ENCODE measurements at places on chromosomes 11 and 22. TPM values are rescaled to one million over a fixed set of nuclear protein-coding genes. Genes with fewer than 3 reads are reported as not detected.

DNA sequence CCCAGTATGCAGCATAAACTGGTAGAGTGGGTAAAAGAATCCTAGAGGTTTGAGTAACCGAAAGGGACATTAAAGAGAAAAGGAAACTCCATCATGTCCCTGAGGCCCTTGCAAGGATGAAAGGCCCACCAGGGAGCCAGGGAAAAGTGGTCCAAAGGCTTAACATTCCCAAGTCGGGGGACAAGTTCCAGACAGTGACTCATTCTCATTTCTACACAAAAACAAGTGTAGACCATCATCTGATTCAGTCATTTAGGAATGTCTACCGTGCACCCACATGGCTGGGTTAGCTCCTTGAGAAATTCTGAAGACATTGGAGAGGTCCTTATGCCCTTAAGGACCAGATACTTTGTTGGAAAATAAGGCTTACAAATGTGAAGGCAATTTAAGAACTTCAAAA is 4.8 kb upstream of the NOX4 start:
- DNase-seq = no peak

TEF gene
- 25.4 TPM for total RNA-seq

DNA sequence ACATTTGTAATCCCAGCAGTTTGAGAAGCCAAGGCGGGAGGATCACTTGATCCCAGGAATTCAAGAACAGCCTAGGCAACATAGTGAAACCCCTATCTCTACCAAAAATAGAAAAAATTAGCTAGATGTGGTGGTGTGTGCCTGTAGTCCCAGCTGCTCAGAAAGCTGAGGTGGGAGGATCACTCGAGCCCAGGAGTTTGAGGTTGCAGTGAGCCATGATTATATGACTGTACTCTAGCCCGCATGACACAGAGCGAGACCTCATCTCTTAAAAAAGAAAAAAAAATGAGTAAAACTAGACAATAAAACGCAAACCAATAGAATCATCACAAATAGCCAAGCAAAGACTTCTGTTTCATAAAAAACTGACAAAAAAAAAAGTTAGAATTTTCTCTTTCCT is 21.8 kb downstream of the NUCB2 start:
- no peak for DNase-seq

DNA sequence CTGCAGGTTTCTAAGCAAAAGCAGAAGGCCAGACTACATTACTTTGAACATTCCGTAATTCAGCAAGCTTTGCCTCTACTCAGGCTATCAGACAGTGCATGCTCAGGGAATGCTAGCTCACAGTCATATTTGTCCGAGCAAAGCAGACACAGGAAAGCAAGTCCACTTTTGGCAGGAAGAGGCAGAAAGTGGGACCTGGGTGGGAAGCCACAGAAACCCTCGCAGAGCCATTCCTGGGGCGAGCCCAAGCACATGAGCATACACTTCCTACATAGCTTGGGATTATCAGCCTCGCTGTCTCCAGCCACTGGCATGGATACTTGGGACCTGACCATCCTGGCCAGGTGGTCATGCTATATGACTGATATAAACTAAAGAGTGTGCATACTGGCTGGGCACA is 113.3 kb downstream of the TRIM29 start:
- no peak for DNase-seq

DNA sequence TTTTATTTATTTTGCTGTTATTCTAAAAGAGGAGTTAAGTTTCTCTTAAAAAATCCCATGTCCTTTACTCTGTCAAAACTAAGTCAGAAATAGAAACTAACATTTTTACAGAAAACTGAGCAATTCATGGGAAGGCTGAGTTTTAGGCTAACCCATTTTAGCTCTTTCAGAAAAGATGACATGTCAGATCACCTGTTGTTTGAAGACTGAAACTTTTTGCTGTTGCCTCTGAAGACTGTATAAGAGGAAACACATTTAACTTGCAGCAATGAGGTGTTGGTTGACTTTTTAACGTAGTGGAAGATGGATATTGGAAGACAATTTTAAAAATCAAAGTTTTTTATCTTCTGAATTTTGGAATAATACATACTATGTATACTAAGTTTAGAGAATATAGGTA is 115.4 kb downstream of the METTL15 start:
- DNase-seq = no peak

- DNase-seq = no peak
Measured at GRCh38 chr22:26981111-26981510, 323.7 kb downstream of the MIAT start.

DNA sequence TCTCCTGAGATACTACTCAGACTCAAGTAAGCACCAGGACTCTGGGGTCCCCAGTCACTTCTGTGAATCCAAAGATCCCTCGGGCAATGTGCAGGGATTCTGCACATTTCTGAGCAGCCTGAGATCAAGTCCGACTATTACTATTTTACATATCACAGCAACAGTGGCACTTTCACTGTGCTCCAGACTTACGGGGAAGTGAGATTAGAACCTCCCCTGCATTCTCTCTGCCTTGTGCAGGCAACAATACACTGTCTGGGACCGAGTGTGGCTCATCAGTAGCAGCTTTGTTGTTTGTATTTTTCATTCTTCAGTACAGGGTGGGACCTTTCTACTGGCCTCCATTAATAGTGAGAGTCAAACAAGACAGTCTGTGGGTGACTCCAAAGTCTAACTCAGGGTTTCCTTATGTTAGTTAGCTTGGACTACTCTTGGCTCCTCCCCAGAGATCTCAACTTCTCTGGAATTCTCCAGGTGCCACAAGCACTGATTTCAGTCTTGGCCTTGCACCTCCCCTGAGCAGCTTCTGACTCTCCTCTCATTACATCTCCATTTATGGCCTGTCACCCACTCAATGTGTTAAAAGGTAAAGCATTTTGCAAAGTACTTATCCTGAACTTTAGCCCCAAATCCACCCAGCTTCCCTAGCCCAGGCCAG is 76.2 kb upstream of the TOP3B start:
- DNase-seq = no peak

- no peak for DNase-seq
Measured at GRCh38 chr11:26951809-26952515, 42.0 kb upstream of the FIBIN start.

DNA sequence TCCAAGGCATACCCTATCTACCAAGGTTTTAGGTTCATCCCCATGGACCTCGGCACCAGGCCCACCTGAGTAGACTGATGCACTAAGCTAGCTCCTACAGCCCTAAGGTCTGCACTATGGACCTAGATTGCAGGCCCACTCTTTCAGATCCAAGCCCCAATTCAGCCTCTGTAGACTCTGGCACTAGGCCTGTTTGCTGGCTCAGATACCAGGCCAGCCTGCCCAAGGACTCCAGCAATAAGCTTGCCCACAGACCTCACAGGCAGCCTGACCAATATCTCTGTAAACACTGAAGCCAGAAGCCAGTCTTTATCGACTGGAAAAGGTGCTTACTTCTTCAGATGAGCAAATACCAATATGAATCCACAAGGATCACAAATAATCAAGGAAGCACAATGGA is 411.3 kb downstream of the INSC start:
- DNase-seq = no peak

DNA sequence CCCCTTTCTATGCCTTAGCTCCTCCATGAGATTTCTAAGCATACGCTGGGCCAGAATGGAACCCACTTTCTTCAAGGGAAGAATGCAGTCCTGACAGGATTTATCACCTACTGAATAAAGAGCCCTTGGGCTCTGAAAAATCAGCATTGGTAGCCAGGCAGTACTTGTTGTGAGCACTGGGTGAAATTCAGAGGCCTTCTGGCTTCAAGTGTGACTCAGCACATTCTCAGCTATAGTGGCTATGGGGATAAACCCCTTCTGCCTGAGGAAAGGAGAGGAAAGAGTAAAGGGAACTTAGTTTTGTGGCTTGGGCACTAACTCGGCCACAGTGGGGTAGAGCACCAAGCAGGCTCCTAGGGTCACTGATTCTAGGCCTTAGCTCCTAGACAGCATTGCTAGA is 574.8 kb downstream of the JRKL start:
- DNase-seq = no peak

GRCh38 chr11:36019722-36020121 is 75.9 kb downstream of the LDLRAD3 start:
- no peak for DNase-seq

DNA sequence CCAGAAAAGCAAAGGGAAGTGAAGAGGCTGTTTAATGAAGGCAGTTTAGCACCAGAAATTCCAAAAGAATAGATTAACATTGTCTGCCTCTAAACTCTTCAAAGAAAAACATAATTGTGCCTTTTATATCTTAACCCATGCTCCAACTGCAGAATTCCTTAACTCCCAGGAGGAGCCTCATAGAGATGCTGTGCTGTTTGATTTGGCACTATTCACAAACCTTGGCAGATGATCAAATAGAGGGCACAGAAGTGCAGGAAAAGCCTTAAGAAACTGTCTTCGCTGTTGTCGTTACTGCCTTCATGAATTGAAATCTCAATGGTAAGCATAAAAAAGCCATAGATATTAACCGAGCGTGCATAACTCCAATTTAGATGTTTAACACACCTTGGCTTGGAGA is 124.1 kb upstream of the MPPED2 start:
- no peak for DNase-seq

DNA sequence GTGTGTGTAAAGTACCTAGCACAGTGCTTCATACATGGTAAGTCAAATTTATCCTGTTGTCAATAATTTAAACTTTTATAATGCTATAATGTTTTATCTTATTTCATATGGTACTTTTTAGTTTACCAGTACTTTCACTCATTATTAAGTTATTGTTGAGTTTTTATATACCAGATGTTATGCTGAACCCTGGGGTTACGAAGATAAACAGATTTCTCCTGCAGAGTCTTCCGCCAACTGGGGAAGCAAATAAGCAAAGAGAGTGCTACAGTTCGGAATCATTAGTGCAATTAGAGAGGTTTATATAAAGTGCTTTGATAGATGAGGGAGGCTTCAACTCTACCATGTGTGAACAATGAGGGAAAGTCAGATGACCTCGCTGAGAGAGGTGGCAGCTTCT is 362.3 kb downstream of the DYNC2H1 start:
- no peak for DNase-seq

DNA sequence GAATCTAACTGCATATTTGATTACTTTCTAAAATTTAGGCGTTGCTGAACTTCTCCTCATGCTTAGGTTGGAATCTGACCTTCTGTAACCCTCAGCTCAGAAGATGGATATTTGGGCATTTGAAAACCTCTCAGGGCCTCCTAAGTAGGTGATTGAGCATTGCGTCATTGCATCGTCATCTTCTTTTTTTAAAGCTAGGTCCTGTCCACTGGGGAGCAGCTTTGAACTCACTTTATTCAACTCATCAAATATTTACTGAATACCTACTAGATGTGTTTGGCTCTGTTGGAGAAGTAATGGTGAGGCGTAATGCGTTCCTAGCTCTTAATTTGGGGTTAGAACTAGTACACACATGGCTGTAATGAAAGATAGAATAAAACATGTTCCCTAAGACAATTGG is 56.8 kb downstream of the ZBTB16 start:
- no peak for DNase-seq

DNA sequence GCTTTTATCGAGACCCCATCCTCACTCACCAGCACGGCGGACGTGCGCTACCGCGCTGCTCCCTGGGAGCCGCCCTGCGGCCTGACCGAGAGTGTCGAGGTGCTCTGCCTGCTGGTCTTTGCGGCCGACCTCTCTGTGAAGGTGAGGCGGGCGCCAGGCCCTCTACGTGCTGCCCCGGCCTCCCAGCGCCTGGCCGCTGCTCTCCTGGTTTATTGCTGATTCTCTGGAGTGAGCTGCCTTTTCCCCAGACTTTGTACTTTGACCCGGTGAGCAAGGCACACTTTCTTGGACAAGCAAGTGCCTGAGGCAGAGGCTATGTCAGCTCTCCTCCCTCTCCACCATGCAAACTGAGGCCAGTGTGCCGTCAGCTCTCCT is 6.5 kb downstream of the TPCN2 start:
- DNase-seq = no peak

BIRC3 gene
- 8.2 TPM for total RNA-seq

- DNase-seq = no peak
Measured at GRCh38 chr22:30481711-30482110, 9.9 kb upstream of the SEC14L3 start.

DNA sequence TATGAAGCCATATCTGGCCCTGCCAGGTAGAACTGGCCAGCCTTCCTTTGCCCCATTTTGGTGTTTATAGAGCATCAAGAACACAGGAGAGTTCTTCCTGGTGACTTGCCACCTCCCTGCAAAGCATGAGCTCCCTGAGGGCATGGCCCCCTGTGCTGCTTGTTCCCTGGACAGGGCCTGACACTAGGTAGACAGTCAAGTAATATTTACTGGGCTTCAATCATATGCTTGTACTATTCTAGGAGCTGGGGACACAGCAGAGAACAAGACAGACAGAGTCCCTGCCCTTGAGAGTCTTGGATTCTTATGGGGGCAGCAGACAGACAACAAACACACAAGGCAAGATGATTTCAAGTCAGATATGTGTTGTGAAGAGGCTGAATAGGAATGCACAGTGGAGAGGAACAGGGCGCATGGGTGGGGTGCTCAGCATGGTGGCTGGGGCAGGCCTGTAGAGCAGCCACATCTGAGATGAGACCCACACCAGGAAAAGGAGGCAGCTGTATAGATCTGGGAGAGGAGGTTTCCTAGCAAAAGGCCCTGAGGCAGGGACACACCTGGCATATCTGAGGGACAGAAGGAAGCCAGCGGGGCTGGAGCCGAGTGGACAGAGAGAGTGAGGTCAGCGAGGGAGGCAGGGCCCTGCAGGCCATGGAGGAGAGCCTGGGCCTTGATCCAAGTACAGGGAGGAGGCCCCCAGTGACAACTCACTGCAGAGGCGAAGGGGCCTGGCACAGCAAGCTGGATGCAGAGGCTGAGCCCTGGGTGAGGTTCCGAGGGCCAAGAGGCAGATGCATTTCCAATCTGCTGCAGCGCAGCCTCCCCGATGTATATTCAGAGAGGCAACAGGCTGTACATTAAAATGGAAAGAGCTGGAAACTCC is 10.2 kb upstream of the CBX6 start:
- DNase-seq = peak; percentile 46

LRRC32 gene
- 30.8 TPM for total RNA-seq

DNA sequence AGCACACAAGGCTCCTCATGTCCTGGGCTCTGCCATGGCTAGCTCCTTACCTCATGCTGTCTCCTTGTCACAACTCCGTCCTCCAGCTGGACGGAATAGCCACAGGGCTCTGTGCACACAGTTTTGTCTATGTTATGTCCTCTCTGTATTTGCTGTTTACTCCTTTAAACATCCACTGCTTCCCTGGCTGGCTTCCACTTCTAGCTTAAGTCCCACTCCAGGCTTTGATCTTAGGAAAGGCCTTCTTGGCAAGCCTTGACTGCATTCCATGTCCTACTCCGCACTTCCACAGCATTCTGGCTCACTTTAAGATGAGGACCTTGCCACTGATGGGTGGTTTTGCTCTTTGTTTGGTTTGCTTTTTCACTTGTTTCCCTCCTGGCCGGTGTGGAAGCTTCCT is 22.9 kb upstream of the ROBO3 start:
- DNase-seq = no peak

Data from left ventricle myocardium superior (tissue), 1 donor.